AG10803 (cell line): ENCODE measurements at places on chromosomes 6 and 20.

DNA sequence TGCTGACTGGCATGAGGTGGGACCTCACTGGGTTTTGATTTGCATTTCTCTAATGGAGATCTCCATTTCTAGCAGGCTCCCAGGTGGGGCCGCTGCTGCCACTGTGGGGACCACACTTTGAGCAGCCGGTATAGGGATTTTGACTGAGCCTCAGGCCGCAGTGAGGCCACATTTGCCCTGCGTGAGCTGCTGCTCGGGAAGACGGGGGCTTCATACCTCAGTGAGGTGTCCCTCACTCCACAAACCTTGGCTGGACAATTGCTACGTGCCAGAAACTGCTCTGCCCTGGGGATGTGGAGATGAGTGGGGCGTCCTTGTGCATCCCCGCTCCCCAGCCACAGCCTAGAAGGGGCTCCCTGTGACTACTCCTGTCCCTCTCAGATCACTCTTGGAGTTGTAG lies 134.3 kb downstream of the ANKRD60 start:
- DNase-seq: no peak

GRCh38 chr20:1555952-1556351 lies 1.6 kb downstream of the SIRPD start:
- DNase-seq: no peak

- DNase-seq: no peak
Observed at GRCh38 chr6:43936476-43936875, 166.5 kb downstream of the VEGFA start.

DNA sequence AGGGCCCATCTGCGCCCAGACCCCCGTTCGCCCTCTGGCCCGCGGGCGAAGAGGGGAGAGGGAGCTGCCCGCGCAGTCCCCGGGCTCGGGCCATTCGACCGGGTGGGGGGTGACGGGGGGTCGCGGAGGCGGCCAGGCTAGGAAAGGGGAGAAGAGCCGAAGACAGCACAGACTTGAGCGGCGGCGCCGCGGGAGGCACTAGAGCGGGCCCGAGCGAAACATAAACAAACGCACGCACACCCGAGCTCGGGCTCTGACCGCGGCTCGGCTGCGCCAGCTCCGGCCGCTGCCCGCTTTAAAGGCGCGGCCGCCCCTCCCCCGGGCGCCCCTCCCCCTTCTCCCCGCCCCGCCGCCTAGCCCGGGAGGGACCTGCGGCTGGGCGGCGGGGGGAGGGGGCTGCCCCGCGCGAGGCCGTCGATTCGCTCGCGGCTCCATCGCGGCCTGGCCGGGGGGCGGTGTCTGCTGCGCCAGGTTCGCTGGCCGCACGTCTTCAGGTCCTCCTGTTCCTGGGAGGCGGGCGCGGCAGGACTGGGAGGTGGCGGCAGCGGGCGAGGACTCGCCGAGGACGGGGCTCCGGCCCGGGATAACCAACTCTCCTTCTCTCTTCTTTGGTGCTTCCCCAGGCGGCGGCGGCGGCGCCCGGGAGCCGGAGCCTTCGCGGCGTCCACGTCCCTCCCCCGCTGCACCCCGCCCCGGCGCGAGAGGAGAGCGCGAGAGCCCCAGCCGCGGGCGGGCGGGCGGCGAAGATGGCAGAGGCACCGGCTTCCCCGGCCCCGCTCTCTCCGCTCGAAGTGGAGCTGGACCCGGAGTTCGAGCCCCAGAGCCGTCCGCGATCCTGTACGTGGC lies at the start of gene FOXO3:
FOXO3 (plus strand) TSS at position 455 of the 846 bp plus-strand sequence; CDS start at position 747, 292 bp downstream.
- DNase-seq: peak; percentile 85

DNA sequence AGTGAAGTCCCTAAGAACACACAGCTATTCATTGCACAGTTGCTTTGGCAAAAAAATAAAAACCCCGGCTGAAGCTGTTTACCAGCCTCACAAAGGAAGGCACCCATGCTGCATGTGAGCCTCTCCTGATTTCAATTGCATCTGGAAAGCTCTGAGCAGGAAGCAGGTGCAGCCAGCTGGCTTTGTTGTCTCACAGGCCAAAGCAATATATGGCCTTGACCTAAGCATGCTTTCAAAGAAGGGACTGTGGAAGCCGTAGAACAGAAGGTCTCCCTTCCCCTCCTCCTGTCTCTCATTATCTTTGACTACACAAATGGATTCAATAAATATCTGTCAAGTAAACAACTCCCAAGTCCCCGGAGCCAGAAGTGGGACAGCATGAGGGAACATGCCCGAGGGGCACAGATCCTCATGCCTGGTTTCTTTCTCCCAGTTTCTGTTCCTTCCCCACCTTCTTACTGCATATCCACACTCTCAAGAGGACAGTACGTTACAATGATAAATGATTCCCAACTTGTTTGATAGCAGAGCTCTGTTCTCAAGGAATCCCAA lies 57.2 kb upstream of the PCSK2 start:
- no peak for DNase-seq

DNA sequence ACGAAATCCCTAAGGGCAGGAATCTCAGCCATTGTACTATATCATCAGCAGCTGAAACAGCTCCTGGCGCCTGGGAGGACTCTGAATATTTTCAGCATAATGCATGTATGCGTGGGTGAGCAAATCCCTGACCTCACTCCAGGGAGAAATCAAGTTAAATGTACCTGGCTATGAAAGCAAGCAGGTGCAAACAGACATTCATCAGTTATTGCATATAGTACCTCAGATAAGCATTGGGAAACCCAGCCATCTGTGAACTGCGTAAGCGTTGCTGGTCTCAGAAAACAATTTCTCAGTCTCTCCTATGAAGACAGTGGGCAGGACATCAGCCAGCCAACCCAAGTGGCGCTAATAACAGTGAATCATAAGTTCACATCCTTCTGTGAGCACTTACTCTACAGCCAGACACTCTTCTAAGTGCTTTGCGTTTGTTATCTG lies 622.6 kb downstream of the EPM2A start:
- peak; percentile 5 for DNase-seq

DNA sequence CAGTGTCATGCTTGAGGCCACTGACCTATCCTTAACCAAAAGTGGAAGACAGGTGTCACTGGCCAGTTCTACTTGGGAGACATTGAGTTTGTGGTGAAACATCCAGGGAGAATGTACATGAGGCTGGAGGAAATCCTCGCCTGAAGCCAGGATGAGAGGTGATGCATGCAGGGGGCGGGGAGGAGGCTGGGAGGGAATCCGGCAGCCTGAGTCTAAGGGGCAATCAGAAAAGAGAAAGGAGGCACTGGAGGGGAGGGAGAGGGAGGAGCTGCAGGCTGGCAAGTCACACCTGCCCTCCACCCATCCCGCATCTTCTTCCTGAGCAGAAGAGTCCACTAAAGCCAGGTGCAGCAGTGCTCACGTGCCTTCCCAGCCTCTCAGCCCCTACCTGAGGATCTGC lies 14.9 kb upstream of the DDO start:
- DNase-seq: no peak
